Mesendoderm (in vitro differentiated cells): ENCODE measurements at places on chromosomes 13 and 19.

DNA sequence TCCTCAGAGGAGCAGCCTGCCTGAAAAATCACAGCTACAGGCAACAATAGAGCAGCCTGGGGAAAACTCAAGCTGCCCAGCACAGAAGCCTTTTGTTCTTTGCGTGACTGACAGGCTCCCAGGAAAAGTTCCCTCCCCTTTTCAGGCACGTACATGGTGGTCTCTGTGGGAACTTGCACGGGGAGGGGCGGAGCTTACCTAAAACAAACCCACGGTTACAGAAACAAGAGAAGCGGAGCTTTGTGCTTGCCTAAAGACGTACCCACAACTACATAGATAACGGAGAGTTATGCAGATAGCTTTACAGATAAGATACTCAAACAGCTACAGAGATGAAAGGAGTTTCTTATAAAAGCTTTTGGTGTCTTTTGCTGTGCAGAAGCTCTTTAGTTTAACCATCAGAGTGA lies 11.4 kb downstream of the ETFB start:
- DNase-seq, result peak; percentile 84

DNA sequence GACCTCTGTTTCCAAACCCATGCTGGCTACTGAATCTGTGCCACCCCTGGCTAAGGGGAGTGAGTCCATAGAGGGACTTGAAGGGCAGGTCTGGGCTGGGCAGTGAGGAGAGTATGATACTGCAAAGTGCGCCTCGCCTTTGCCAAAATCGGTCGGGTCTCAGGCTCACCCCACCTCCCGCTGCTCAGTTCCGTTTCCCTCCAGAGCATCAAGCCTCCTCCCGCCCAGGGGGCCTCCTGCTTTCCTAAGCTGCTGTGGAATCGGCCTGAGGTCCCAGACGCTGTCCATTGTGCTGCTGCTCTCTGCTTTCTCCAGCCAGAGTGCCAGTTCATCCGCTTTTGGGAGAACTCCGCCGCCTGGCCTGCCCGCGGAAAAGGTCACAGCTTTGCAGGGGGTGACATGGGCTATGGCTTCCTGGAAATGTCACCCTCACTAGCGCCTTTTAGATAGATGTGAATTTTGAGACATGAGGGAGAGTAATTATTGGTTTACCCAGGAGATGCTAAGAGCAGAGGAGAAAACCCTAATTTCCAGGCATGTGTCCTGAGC lies 1418.4 kb downstream of the UQCRFS1 start:
- DNase-seq, result peak; percentile 81

- no peak for DNase-seq
Measured at GRCh38 chr13:77434289-77434688, 101.2 kb upstream of the SCEL start.

DNA sequence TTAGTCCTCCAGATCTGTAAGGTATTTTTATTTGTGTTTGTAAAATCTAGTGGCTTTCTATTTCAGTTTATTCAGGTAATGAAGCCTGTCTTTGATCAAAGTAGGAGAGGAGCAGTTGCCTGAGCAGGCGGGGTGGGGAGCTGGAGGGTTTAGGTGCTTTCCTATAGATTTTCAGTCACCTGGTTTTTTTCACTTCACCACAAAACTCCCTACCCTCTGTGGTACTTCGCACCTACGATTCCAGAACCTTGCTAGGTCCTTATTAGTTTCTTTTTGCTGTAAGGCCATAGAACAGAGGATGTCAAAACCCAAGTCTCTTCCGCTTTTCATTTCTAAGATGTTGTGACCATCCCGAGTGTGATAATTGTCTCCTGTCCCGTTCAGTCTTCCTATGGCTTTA lies 26.6 kb downstream of the SLAIN1 start:
- no peak for DNase-seq
